Coronary artery (tissue), 2 donors: ENCODE measurements at places on chromosomes 12 and 14.
A peak's percentile ranks its signal among the peaks of the same experiment; 100 is the strongest.

GRCh38 chr14:93962701-93963601 lies 13.4 kb downstream of the ASB2 start:
- no peak for DNase-seq

GRCh38 chr12:113239811-113240331 lies 18.6 kb downstream of the TPCN1 start:
- DNase-seq: no peak

DNA sequence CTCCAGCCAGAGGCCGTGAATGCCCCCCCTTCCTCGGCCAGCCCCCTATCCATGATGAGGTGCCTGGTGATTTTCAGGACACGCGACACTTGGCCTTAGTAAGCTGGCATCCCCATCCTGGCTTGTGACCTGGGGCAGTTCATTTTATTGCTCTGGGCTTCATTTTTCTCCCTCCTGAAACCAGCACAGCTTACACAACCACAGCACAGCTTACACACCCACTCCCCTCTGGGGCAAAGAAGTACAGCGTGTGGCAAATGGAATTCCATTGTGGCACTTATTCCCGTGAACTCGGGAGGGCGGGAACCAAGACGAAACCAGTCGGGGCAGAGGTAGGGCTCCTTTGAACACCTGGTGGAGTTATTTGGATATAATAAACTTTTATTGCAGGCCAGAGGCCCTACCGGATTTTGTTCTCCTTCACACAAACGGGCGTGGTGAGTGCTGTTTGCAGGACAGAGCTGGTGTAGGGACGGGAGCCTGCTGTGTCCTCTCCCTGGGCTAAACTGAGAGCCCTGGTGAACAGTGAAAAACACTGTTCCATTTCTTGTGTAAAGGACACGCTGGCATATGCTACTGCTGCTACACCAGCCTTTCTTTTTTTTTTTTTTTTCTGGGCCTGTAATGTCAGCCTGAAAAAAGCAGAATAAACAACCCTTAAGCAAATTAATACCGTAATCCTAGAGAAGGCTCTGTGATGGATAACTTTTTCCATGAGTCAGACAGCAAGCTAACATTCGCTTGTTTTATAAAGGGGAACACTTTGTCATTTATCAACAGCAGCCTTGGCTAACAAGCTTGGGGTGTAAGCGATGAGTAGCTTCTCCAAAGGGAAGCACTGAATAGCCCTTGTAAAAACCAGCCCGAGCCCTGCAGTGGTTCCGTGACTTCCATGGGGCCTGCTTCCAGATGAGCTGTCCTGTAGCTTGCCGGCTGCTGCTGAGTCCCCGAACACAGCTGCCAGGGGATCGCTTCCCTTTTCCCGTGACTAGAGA lies 29.3 kb downstream of the CD9 start:
- DNase-seq: peak; percentile 88

- no peak for DNase-seq
These were observed 63.9 kb downstream of the TGFB3 start for GRCh38 chr14:75917946-75918335.

DNA sequence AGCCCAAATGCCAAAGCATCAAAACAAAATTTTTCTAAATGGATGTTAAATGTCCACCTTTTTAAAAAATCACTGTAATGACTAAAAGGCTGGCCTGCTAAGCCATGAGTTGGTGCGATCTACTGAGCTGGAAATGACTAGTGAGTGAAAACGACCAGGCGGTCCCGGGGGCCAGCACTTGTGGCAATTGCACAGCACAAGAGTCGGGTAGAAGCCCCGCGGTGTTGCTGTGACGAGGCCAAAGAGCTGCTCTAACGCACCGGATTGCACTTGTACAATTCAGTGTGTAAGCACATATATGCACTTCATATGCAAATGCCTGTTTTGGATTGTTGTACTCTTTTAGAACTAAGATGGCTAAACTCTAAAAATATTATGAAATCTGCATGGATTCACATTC lies 64.1 kb upstream of the DYNC1H1 start:
- DNase-seq: no peak
